CD4-positive, alpha-beta T cell (primary cell): ENCODE measurements at places on chromosomes 6 and 20.

GRCh38 chr20:38290829-38291814 lies 12.8 kb upstream of the BPI start:
- no peak for DNase-seq

DNA sequence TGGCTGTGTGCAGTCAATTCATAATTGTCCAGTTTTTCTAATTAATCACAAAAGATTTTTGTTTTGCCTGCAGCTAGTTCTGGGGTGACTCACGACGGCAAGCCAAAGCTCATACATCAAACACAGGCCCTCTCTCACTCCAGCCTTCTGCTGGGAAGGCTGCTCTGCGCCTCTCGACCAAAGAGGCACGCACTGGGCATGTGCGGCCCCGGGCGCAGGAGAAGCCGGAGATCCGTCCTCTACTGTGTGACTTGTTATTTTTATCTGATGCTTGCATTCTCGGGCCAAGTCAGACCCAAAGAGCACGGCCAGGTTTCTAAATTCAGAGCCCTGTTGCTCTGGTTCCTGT lies 98.5 kb downstream of the TFAP2A start:
- no peak for DNase-seq

GRCh38 chr20:49561256-49561655 lies 6.7 kb downstream of the PTGIS start:
- DNase-seq: no peak

- no peak for DNase-seq
These were observed 55.1 kb upstream of the IL20RA start for GRCh38 chr6:137099689-137100403.

- DNase-seq: no peak
These were observed 183.7 kb upstream of the PMEPA1 start for GRCh38 chr20:57893366-57893999.

DNA sequence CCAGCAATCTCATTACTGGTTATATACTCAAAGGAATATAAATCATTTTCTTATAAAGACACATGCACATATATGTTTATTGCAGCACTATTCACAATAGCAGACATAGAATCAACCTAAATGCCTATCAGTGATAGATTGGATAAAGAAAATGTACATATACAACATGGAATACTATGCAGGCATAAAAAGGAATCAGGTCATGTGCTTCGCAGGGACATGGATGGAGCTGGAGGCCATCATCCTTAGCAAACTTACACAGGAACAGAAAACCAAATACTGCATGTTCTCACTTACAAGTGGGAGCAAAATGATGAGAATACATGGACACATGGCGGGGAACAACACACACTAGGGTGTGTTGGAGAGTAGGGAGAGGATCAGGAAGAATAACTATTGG lies 58.1 kb upstream of the FBXO30 start:
- no peak for DNase-seq

- no peak for DNase-seq
These were observed 135.6 kb upstream of the SLC22A23 start for GRCh38 chr6:3592371-3592941.

- DNase-seq: no peak
These were observed 20.3 kb downstream of the SNTA1 start for GRCh38 chr20:33423141-33423834.

DNA sequence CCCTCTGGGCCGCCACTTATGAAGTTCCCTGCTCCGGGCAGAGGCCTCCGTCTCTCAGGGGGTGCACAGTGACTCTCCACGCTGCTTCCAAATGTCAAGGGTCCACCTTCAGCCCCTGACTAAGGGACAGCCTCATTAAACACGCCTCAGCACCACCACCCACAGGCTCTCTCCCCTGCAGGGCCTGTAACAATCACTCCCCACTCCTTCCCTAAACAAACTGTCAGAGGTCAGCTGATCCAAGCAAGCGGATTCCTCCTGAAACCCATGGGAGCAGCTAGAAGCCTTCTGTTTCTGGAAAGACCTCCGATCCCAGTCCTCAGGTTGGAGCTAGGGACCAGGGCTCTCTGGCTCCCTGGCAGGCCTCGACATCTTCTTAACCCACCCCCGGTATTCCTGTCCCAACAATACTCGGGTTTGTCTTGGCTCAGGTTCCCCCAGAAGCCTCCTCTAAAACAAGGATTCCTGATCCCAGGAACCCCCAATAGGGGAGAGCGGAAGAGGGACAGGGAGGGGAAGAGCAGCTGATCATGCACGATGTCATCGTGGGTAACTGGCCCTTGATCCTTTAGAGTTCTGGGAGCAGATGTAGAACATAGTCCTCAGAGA lies 181.0 kb downstream of the ZNF217 start:
- no peak for DNase-seq

DNA sequence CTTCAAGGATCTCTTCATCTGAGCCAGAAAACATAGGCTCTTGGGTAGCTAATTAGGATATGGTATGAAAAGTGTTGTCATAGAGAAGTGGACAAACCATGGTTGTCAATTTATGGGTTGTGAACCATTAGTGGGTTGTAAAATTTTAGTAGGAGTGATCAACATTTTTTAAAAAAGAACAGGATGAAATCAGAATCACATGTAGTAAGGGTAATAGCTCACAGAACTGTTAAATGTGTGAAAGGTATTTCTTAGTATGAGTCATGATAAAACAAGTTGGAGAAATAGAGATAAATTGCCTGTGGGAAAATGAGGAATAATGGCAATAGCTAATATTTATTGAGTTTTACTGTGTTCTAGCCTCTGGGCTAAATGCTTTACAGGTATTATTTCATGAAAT lies 113.4 kb downstream of the MAP3K4 start:
- no peak for DNase-seq

DNA sequence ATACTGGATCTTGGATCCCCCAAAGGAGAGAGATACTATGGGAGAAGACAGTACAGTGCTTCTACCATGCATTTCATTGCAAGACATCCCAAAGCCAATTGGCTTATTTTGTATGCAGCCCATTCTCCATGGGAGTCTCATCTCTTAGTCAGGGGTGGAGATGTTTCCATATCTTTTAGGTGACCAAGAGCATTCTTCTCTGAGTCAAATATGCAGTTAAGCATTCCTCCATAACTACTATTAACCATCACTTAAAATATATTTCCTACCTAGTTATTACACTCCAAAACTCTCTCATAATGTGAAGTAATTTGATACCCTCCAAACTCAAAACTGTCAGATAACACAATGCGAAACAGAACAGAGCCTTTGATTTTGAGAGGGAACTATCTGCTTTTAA lies 542.6 kb downstream of the HDGFL1 start:
- no peak for DNase-seq

DNA sequence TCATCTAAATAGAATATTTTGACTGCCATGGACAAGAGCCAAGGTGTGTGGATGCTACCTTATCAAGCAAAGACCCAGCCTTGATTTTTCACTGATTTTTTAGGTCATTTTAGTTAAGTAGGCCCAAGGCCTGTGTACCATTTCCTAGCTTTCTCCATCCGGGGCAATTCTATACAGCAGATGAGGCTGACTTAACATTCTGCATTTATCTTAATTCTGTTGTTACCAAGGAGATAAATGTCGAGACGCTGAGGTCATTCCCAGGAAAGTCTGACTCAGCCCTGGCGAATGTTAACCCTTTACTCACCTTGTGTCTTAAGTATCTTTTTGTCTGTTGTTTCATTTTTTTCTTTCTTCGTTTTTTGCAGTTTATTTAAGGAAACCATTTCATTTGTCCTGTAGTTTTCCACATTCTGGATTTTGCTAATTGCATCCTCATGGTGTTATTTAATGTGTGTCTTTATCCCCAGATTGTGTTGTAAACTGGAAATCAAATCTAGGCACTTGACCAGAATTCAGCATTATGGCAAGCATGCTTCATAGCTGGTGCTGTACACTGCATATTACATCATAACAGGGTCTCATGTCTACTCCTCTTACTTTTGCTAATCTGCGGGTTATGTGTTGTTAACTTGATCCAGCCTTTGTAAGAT lies 277.0 kb downstream of the CDKAL1 start:
- no peak for DNase-seq

DNA sequence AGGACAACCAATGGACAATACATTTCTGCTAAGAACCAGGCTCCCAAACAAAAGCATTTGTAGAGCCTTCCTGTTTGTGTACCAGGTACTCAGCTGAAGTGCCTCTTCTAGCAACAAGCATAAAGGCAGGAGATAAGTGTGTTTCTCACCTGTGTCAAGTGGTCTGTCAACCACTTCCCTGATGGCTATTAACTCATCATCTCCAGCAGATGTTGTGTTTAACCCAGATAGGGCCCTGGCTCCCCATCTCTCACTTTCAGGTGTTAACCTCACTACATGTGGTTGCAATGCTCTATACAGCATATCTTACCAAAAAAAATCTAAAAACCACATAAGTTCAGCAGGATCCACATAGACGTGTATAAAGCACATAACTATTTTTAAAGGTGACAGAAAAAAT lies 9.6 kb upstream of the IL17A start:
- peak; percentile 31 for DNase-seq

GRCh38 chr6:158464483-158464882 lies 95.4 kb upstream of the TMEM181 start:
- no peak for DNase-seq

GRCh38 chr20:19024296-19025035 lies 188.0 kb upstream of the SLC24A3 start:
- no peak for DNase-seq

DNA sequence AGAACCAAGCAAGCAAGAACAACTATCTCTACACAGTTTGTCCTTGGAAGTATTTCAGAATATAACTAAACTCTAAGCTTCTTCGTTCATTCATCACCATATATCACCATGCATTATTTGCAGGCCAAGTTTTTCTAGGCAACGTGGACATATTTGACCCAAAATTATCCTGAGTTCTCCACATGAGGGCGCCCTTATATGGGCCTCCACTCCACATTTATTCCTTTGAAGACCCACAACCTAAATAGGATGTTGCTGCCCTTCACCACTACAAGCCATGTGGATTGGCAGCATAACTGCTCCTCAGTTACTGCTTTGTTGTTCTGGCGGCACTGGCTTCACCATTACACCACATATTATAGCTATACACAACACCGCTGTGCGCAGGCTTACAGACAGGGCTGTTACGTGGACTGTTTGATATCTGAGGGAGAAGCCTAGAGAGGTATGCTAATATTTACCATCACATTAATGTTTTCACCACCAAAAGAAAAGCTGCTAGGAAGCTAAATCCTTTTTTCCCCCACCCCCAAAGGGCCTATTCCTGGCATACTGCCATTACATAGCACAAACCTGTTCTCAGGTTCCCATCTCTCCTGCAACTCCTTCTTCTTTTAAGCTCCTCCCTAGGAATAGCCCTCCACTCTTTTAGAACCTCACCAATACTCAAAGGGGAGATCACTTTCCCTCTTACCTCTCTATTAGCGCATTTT lies 411.7 kb downstream of the C6orf118 start:
- DNase-seq: no peak

DNA sequence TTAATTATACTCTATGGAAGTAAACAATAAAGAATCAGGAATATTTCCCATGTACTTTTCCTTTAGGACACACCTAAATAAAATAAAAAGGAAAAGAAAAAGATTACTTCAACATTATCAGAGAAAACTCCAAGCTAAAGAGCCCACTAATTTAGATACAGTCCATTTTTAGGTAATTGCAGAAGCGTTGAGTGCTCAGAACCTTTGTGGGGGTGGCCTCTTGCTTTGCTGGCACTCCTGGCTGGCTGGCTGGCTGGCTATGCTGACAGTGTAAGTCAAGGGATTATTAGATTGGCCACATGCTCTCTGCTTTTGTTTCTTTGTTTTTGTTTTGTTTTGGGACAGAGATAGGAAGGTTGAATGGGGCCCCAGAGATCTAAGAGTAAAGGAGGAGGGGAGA lies at the start of gene GJE1:
Gene GJE1 (plus strand): TSS at position 301 of the 400 bp plus-strand sequence. CDS start 234 bp downstream, outside the sequence.
- DNase-seq: no peak

DNA sequence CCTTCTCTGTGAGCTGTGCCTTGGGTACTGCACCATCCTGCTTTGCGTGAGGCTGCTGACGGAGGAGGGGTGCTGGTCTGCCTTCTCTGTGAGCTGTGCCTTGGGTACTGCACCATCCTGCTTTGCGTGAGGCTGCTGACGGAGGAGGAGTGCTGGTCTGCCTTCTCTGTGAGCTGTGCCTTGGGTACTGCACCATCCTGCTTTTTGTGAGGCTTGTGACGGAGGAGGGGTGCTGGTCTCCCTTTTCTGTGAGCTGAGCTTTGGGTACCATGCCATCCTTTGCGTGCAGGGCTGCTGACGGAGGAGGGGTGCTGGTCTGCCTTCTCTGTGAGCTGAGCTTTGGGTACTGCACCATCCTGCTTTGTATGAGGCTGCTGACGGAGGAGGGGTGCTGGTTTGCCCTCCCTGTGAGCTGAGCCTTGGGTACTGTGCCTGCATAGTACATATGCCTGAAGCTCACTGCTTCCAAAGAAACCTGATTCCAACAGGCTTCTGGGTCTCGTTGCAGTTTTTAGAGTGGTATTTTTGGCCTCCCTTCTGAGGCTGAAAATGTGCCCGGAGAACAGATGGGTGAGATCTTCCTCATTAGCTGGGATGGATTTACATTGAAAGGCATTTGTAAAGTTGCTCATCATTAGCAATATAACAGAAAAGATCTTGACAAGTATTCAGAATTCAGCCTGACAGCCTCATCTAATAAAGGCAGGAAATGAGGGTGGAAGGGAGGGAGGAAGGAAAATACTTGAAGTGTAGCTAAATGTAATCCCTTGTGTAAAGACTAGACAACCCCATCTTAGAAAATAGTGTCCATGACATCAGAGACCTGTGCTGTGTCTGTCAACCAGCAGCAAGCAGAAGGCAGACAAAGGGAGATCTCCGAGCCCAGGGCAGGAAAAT lies 46.8 kb upstream of the UNC93A start:
- DNase-seq: no peak

GRCh38 chr20:34956041-34956458 lies 382 bp downstream of the MYH7B start:
- DNase-seq: no peak

DNA sequence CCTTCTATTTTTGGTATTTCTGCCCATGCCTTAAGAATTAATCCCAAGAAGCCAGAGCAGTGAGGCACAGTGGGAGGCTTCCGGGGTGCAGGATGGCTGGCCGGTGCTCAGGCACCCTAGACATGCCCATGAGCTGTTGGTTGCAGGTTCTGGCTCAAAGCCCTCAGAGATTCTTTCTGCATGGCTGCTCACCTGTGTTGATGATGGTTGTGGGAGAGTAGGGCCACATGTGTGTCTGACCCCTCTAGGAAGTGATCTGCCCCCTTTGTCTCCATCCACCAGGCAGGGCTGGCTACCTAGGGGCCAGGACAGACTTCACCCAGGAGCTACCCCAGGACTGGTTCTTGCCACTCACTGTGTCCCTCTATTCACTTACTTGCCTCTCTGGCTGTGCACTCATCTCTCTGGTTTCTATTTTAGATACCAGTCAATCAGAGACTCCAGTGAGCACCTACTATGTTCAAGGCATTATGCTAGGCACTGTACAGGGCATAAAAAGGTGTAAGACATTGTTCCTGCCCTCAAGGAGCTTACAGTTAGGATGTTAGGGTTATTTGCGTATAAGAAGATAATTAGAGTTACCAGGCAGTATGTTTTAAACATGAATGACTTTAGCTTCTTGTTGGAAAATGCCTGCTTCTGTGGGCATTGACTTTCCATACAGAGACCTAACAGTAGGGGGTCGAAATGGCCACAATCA lies 16.8 kb downstream of the CD83 start:
- DNase-seq: no peak
